T-cell (primary cell): ENCODE measurements at places on chromosomes 6 and 20.

DNA sequence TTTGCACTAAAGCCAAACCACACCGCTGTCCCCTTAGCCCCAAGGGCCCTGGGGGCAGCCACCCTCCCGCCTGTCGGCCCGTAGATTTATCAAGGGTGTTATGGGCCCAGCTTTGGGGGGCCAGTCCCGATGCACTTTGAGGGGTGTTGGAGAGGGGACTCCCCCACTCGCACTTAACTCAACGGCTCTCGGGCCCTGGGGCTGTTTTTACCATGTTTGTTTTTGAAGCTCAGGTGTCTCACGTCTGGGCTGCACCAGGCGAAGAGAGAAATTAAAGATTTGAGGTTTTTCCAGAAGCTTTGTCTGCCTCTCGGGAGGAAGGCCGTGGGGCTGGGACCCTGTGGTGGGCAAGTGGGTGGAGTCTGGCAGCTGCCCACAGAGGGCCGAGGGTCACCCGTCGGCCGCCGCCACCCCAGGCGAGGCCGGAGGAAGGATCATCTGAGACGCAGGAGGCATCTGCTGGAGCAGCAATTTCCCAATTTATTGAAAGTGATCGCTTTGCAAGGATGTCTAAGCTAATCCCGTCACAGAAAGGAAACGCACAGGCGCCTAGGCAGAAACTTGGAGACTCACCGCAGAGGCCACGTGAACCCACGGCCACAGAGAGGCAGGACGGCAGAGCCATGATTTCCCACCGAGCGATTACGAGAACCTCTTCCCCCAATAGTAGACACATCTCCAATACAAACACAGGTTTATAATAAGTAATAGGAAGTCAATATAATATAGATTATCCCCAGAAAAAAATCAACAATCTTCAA is 3.8 kb downstream of the SLC2A4RG start:
- no peak for DNase-seq

- DNase-seq, result no peak
Observed at GRCh38 chr20:36848078-36848660, 27.8 kb upstream of the TLDC2 start.

GRCh38 chr6:149924206-149924932 is 1.4 kb upstream of the RAET1G start:
- DNase-seq, result no peak

DNA sequence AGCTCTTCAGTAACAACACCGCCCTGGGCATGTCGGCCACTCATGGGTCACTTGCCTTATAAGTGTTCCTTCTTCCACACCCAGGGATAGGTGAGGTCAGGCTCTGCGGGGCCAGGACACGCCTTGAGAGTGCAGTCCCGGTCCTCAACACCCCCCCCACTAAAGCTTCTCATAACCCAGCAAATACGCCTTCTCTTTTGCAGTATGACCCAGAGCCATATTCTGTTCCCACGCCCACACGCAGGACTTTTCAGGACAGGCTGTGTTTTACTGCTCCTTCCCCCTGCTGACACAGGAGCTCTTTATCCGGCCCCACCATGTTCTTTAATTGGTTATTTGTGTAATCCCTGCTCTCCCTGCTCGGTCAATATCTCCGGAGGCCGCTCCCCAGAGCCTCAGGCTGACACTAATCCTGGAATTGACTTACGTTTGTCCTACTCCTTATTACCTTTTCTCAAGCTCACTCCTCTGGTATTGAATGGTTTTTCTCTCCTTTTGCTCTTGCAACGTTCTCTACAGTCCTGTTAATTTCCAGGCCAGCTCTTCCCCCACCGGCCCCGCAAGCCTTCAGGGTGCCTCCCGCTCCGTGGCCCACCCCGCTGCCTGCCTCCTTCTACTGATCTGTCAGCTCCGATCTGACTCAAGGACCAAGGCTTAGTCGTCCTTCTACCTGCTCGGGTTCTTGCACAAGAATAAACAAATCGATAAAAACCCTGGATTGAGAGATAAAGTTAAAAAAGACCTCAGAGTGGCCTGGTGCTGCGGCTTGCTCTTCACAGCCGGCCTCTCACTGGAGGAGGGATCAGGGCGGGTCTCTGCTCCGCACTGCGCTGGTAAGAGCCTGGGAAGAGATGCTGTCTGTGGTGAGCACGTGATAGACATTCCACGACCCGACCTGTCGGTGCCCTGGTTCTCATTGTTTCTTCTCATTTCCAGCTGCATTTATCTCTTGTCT is 357.5 kb downstream of the ZFAND3 start:
- DNase-seq, result no peak

DNA sequence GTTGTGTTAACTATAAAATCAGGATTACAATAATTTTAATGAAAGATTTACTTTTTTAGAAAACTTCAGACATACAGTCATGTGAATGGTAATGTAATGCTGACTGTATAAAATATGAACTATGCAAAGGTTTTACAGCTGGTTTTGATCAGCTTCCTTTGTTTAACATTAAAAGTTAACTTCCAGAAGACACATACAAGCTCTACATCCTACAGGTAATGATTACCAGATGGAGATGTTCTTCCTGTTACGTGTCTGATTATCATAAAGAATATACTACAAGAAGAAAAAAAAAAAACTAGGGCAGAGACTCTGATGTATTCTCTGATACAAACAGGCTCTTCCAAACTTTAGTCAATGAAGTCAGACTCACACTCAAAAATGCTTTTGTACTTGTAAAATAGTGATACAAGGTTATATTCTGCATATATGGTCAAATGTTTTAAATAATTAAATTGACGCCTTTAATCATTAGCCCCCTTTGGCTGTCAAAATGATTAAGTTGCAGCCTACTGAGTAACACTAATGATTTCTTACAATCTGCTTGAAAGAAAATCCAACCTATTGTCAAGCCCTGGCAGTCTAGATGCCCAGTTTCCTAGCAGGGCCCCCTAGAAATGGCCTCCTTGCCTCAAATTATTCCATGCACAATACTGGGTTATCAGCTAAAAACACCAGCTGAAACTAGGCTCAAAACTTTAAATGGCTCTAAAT is 251.8 kb upstream of the RUNX2 start:
- no peak for DNase-seq

DNA sequence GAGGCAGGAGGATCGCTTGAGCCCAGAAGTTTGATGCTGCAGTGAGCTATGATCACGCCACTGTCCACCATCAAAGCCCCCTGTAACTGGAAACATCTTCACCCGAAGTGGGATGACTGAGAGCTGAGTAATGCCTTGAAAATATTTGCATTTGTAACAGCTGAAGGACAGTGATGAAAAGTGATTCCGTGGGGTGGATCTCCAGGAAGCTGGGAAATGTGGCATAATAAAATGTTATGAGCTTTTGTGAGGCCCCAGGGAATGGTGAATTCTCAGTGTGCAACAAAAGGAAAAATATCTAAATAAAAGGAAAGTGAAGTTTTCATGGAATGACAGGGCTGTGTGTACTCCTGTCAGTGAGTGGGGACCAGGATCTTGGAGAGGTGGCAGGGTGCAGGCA is 92.0 kb downstream of the JAG1 start:
- DNase-seq, result no peak

DNA sequence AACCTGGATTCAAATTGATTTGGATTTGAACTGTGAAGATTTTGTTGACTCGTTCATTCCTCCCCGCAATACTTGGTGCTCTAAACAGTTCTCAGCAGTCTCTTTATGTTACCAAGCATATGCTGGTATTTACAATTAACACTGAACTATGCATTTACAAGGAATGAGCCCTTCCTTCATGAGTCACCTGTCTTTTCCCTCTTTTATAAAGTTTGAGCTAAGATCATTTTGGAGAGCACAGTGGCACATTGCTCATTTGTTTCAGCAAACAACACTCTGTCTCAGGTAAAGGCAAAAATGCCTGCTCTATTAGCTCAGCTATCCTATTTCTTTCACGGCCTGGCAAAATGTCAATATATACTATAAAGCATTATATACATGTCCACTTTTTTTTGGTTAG is 285.4 kb downstream of the PHACTR1 start:
- no peak for DNase-seq

GRCh38 chr6:27126815-27127537 is 120.5 kb upstream of the PRSS16 start:
- DNase-seq, result peak; percentile 75

- no peak for DNase-seq
Observed at GRCh38 chr20:62684981-62685380, 23.7 kb upstream of the NTSR1 start.

- DNase-seq, result no peak
Observed at GRCh38 chr20:13267231-13267630, 46.2 kb downstream of the ISM1 start.

GRCh38 chr6:108543175-108543940 is 17.4 kb upstream of the FOXO3 start:
- DNase-seq, result no peak

GRCh38 chr6:20542927-20543602 is 8.8 kb downstream of the CDKAL1 start:
- DNase-seq, result no peak

DNA sequence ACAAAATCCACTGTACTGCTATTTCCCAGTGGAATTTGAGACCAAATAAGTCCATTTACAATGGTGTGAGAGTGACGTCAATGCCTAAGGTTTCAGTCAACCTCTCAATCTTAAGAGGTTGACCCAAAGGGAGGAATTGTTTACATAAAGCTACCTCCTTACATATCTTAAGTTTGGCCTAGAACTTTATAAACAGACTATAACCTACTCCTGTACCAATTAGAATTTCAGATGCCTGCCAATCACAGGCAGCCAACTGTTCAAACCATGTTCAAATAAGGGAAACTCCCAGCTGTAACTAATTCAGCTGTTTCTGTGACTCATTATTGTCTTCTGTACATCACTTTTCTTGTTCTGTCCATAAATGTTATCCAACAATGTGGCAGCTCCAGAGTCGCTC is 14.5 kb downstream of the LGSN start:
- DNase-seq, result no peak

GRCh38 chr6:106823732-106824351 is 150.7 kb downstream of the CD24 start:
- no peak for DNase-seq

- no peak for DNase-seq
Observed at GRCh38 chr6:29796026-29796425, 31.6 kb upstream of the HLA-G start.

DNA sequence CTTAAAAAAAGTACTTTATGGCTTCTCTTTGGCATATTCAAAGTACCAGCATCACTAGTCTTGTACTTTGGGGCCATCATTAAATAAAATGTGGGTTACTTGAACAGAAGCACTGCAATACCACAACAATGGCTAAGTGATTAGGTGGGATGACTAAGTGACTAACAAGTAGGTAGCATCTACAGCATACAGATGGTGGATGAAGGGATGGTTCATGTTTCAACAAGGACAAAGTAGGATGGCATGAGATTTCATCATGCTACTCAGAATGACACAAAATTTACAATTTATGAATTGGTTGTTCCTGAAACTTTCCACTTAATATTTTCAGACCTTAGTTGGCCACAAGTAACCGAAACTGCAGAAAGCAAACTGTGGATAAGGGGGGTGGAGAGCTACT is 7.7 kb downstream of the MPC1 start:
- DNase-seq, result no peak

GRCh38 chr6:2938632-2939083 is 32.7 kb downstream of the SERPINB6 start:
- DNase-seq, result no peak

GRCh38 chr6:55678330-55679224 is 99.6 kb upstream of the HMGCLL1 start:
- DNase-seq, result no peak

DNA sequence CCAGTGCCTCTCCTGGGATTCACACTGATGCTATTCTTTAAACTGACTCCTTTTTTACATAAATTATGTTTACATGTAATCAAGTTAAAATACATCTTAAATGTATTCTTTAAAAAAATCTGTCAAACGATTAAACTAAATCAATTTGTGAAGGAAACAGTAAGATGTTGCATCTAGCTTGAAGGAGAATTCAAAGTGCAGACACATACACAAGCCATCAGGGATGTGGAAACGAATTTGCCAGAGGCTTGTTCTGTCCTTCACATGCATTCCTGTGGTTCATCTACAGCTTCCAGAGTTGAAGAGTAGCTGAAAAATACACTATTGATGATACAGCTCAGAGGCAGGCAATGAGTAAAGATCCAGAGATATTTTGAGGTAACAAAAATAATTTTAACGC is 7.3 kb upstream of the BPIFB3 start:
- no peak for DNase-seq

GRCh38 chr6:140897804-140898573 is 1234.7 kb upstream of the GJE1 start:
- DNase-seq, result no peak

DNA sequence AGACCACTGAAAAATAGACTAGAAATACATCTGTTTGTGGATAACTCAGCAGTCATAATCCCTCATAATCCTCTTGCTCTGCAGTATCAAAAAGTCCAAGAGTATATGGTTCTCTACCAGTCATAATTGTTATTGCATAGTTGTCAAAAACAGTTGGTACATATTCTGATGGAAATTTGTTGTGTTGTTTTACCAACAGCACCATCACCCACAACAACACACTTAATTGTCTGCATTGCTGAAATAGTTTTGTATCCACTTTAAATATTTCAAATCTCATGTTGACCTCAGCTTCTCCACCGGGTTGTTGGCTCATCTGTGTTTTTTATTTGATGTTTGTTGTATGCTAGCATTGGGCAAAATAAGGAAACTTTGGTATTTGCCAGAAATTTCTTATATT is 39.4 kb downstream of the ITCH start:
- no peak for DNase-seq

GRCh38 chr6:319177-320131 is 27.2 kb downstream of the DUSP22 start:
- DNase-seq, result no peak

DNA sequence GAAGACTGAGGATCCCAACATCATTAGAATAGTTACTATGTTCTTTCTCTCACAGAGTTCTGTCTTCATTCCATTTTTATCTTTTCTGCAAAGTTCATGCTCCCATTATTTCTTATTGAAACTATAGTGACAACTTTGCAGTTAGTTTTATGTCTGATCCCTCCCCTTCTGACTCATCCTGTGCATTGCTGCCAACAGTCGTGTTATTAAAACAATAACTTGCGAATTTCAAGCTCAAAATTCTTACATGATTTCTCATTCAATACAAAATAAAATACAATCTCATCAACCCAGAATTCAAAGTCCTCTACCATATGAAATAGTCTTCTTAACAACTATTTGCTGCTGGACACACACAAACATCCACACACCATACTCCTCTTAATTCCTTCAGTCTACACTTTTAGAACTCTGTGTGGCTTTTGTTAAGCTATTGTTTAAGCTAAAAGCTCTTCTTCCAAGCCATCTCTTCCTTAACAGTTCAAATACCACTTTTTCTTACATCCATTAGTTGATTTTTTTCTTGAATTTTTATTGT is 261.4 kb upstream of the IRAK1BP1 start:
- DNase-seq, result no peak

DNA sequence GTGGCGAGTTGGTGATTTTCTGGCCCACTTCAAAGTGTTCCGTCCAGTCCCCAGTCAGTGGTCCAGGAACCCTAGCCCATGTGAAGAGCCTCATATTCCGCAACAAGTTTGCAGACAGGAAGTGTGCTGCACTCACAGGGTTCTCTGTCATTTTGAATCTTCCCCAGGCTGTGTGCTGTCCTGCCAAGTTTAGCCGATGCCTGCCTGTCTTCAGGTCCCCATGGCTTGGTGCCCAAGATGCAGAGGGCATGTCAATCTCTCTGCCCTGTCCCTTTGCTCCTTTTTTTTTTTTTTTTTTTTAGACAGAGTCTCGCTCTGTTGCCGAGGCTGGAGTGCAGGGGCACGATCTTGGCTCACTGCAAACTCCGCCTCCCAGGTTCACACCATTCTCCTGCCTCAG is 69.9 kb upstream of the ATXN1 start:
- no peak for DNase-seq
